Left ventricle myocardium superior (tissue), 1 donor: ENCODE measurements at places on chromosomes 7 and 10. TPM values are rescaled to one million over a fixed set of nuclear protein-coding genes. Genes with fewer than 3 reads are reported as not detected.

The DNAH11 gene
- total RNA-seq = 0.12 TPM

The KEL gene
- total RNA-seq = 0.27 TPM

The RASSF4 gene
- total RNA-seq = 93.5 TPM

The AKR1C3 gene
- 23.2 TPM for total RNA-seq

The PAX4 gene
- not detected for total RNA-seq

The OR2A7 gene
- total RNA-seq = 0.55 TPM

The PALD1 gene
- 5.2 TPM for total RNA-seq

The KIF11 gene
- total RNA-seq = 0.64 TPM

The NAMPT gene
- 198 TPM for total RNA-seq
